ENCODE measurements at places on chromosomes 7 and 10.

GRCh38 chr10:50436805-50437204, 185.5 kb upstream of the ASAH2 start:
- DNase-seq = no peak

GRCh38 chr10:108454224-108454623, 1289.7 kb upstream of the SORCS1 start:
- no peak for DNase-seq

GRCh38 chr7:150824379-150825177, 24.0 kb downstream of the TMEM176A start:
- DNase-seq = no peak

- DNase-seq = no peak
These were observed 75.9 kb downstream of the ADARB2 start for GRCh38 chr10:1661416-1661815.

- no peak for DNase-seq
These were observed 4.4 kb downstream of the ZMIZ1 start for GRCh38 chr10:79072994-79073645.

DNA sequence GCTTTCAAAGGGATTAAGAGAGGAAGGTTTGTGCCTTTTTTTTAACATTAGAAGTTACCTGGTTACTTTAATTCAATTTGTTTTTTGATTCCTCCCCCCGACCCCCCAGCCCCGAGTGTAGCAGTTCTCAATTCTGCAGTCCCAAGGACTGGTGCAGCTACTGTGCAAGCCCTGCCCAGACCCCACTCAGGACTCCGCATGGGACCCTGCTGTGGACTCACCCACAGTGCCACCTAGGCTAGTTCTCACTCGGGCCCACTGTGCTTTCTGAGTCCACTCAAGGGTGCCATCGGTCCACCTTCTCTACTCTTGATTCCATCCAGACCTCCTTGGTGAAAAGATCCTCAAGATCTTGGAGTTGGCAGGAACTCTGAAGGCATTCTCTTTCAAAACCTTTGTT, 77.4 kb downstream of the VOPP1 start:
- DNase-seq = no peak

- DNase-seq = no peak
These were observed 1.2 kb downstream of the GFRA1 start for GRCh38 chr10:116271593-116272439.

- DNase-seq = no peak
These were observed 3.7 kb upstream of the AKR1C3 start for GRCh38 chr10:5090551-5090950.

- DNase-seq = no peak
These were observed 365.1 kb downstream of the WDR11 start for GRCh38 chr10:121216295-121216694.

GRCh38 chr10:118790058-118790457, 35.3 kb upstream of the CACUL1 start:
- no peak for DNase-seq

- DNase-seq = no peak
These were observed 21.6 kb upstream of the GIMAP8 start for GRCh38 chr7:150428671-150429451.
